Right lobe of liver (tissue), 6 donors: ENCODE measurements at places on chromosomes 1 and 21.

GRCh38 chr1:94302497-94302896 is 65.1 kb upstream of the ARHGAP29 start:
- no peak for DNase-seq

- DNase-seq: no peak
Observed at GRCh38 chr1:8349961-8350360, 32.0 kb downstream of the SLC45A1 start.

DNA sequence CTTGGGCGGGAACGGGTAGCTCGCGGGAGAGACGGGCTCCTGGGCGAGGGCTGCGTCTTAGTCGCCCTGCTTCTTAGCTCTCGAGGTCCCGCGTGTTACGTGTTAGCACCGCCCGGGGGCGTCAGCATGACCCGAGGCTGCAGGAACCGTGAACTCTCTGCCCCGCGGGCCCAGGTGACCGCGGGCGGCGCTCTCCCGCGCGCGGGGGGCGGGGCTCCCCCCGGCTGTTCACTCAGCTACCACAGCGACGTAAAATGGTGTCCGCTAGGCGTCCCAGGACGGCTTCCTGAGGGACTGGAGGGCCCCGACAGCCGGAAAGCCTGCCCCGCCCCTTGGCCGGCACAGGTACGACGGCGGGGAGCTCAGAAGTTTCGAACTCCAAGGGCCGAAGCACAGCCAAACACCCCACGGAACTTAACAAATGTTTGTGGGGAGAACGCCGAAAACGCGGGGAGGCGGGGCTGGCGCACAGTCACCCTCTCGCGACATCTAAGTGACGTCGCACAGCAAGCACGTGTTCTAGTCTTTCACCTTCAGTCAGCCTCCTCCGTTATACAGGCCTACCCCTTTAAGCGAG is 780 bp upstream of the RBM15 start:
- DNase-seq: peak; percentile 92

DNA sequence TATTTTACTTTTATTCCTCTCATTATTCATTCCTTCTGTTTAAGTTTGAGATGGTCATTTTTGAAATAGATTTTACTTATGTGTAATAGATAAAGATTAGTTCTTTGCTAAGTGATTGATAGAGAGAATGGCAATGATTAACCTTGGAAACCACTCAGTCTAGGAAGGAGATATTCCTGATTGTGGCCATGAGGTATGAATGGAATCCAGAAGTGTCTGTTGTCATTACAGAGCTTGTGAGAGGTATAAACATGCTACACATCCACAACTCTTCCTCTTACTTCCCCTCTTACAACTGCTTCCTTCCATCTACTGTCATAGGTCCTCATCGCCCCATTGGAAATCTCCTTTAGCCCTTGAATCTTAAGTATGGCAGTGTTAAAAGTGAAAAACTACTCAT is 988.8 kb upstream of the B3GALT2 start:
- DNase-seq: no peak

GRCh38 chr1:888297-888696 is 35.4 kb upstream of the SAMD11 start:
- no peak for DNase-seq

DNA sequence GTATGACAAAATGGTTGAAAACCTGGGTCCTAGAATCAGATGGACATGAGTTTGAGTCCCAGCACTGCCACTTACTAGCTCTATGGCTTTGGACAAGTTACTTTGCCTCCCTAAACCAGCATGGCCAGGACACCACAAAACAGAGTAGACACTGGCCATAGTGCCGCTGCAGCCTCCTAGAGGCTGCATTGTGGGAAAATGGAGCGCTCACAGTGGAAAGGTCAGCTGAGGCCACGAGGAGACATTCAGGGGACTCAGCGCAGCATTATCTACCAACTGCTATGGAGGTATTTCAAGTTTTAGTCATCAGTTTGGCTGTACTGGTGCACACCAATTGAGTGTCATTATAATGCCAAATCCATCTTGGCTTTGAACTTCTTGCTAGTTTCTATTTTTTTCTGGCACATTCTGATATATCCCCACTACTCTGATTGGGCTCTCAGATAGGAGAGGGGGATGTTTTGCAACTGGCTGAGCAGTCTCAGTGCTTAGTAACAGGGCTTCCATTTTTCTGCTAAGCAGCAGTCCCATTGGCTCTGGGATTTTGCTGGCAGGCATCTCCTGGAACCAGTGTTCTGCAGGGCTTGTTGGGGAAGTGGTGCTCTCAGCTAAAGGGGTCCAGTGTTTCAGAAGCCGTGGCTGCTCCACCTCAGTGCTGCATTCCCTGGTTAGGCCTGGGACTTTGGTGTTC is 16.2 kb downstream of the NT5C1A start:
- no peak for DNase-seq

- DNase-seq: no peak
Observed at GRCh38 chr1:185886671-185887070, 152.5 kb downstream of the HMCN1 start.

GRCh38 chr1:204126956-204127355 is 24.9 kb downstream of the ETNK2 start:
- no peak for DNase-seq
